Astrocyte of the spinal cord (primary cell): ENCODE measurements at places on chromosomes 11 and 22.

GRCh38 chr11:36361472-36361871, 65.4 kb downstream of the PRR5L start:
- no peak for DNase-seq

GRCh38 chr11:63929616-63930015, 9.2 kb upstream of the NAA40 start:
- DNase-seq = no peak

- DNase-seq = no peak
Measured at GRCh38 chr11:16261836-16262644, 94.3 kb downstream of the SOX6 start.

- no peak for DNase-seq
Measured at GRCh38 chr22:32818446-32819115, 17.1 kb downstream of the TIMP3 start.

GRCh38 chr11:17475666-17476316, 854 bp downstream of the ABCC8 start:
- no peak for DNase-seq

GRCh38 chr22:28142361-28142961, 223.4 kb upstream of the PITPNB start:
- DNase-seq = peak; percentile 87

DNA sequence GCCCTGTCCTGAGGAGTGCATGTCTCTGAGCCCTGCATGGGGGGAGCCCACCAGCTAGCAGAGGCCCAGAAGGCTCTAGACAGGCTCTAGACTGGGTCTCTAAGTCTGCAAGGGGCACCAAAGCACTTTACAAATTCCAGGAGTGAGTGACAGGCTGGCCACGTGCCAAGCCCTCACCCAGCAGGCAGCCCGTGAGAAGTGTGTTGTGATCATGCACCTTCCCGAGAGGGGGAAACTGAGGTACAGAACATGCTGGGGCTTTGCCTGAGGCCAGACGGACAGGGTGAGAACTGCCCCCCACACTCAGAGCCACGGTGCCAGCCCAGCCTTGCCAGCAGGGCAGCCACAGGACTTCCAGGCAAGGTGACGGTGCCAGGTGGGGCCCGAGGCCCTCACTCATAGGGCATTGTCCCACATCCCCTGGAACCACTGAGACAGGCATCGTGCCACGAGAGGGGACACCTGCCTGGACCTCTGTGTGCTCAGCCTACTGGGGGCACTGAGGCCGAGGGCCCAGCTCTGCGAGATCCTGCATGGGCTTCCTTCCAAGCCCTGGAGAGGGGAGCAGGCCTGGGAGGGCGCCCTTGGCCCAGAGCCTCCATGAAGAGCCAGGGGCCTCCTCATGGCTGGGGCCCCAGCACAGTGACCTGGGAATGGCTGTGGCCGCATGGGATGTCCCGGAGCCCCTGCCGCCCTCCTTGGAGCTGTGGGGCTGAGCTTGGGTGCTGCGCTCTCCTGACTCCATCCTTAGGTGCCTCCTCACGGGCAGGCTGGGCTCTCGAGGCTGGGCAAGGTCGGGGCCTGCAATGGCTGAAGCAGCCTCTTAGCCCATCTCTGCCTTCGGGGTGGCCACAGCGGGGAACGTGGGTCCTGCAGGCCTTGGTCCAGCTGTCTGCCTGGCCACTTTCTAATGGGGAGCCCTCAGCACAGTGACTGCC, 121.5 kb downstream of the KCNQ1OT1 start:
- DNase-seq = no peak

DNA sequence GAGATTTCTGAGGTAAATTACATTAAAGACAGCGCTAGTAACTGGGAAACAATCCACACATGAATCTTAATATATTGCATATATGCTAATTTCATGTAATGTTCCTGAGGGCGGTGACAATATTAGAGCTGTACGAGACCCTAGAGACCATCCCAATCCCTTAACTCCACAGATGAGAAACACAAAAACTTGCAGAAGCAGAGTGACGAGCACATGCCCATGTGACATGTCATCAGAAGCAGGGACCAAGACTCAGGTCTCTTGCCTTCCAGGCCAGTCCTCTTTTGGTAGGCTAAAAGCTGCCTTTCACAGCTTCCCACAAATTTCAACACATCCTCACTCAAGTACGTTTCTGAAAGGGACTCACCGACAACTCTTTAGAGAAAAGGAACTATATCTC, 11.8 kb downstream of the MAPK1 start:
- no peak for DNase-seq

- DNase-seq = peak; percentile 76
Measured at GRCh38 chr11:130553306-130553705, 104.9 kb downstream of the ADAMTS15 start.

DNA sequence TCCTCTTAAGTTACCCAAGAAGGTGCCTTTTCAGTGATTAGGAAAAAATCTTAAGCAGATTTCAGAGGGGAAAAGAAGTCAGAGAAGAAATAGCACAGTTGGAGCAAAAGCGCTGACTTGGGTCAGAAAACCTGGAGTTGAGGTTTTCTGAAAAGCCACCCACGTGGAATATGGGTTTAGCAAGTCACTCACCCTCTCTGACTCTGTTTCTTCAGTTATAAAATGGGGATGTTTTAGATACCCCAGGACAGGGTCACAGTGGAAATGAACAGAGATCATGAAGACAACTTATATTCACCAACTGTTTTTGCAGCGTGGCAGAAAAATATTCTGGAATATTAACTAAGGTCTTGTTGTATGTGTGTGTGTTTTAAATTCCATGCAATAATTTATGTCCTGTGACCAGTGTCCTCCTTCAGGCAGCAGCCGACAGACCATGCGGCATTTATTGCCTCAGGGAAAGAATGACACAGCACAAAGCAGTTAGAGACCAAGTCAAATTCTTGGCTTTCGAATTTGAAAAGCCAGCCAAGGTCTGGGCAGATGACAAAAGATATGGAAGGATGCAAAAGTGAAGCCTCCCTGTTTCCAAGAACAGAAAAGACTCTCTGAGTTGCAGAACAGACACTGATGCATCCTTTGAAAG, 119.9 kb downstream of the MIAT start:
- no peak for DNase-seq

- no peak for DNase-seq
Measured at GRCh38 chr11:44718612-44719390, 8.0 kb upstream of the TSPAN18 start.

DNA sequence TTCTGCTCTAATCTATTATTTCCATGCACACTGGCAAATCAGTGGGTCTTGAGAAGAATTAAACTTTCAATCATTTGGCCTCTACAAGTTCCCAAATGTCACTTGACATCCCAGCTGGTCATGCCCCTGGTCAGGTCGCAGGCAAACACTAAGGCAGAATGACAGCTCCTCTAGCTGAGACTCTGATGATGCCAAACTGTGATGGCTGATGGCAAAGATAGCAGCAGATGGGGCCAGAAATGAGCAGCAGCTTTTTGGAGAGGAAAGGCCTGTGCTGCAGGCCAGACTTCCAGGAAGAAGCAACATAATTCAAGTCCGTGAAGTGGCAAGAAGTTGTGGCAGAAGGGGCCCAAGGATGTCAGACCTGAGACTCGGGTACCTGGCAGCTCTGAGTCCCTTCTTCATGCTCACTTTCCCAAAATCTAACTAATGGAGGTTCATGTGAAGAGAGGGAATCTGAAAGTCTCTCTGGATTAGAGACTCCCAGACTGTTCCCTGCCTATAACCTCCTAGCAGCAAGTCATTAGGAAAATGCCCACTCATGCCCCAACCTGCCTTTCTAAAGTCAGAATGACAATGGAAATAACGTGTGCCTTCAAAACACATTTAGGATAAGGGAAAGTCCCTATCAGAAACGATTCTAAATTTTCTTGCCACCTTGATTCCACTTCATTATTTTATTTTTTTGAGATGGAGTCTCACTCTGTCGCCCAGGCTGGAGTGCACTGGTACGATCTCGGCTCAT, 9.4 kb upstream of the PMM1 start:
- DNase-seq = no peak

GRCh38 chr11:61045271-61045670, 57.0 kb upstream of the CD5 start:
- DNase-seq = no peak

DNA sequence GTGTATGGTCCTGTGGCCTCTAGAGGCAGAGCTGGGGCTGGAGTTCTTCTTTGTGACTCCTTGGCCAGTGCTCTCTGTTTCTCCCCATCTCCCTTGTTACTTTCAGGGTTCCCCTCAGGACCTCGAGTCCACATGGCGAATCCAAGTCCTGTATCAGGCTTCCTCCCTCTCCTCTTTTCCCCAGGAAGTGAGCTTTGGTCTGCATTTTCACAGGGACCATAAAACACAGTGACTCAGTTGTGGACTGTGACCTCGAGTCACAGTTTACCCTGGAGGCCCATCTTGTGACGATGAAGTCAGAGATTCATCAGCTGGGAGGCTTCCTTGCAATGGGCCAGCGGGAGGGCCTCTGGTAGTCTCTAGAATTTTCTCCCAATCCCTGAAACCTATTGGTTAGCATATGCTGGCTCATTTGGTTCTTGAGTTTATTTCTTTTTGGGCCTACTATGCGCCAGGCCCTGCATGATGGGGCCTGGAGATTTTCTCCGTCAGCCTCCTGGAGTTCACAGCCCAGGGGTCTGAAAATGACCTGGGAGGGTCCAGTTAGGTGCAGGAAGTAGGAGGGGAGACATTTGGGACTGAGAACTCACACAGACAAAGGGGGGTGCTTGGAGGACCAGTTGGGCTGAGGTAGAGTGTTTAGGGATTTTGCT, 100.8 kb downstream of the KIAA1671 start:
- DNase-seq = no peak

DNA sequence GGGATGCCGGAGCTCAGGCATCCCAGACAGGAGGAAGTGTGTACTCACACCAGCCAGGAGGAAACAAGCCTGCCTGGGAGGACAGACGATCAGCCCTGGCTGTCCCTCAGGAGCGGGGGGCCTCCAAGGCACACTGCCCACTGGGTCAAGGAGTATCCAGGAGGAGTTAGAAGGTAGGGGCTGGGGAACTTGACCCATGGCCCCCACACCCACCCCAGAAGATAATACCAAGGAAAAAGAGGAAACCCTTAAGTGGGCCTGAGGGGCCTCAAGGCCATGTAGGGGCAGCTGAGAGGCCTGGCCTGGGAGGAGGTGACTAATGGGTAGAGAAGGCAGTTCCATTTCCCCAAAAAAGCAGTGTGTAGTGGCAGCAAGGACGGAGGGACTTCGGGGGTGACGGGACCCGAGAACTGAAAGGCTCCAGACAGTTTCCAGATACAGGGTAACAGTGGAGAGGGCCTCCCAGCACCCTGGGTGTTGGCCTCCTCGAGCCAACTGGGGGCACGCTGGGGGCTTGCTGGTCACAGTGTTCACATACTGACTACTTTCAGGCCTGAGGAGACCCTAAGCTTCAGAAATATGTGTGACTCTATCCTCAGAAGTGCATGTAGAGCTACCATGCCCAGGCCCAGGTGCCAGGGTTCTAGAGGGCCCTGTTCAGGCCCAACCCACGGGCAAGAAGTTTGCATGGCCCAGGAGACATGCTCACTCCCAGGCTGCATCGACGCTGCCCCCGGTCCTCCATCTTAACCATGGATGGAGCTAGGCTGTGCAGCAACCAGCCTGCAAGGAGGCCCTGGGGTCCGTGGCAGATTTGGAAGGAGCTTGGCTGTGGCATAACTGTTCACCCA, 75.7 kb upstream of the PITPNB start:
- DNase-seq = no peak

DNA sequence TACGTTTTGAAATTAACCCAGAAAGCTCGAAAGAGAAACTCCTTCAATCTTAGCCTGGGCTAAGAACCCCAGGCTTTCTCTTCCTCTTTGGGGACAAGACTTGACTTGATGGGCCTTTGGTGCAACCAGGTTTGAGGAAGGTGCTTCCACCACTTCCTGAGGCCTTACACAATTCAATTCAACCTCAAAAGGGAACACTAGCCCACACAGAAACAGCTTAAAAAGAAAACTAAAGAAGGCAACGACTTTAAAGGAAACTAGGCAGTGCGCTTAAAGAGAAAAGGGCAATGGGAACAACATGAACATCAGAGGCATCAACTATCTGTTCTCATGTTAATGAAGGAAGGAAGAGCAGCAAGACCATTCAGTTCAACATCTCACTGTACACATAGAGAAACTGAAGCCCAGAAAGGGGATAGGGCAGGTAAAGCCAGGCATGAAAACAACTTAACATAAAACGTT, 24.8 kb downstream of the PAK1 start:
- no peak for DNase-seq

DNA sequence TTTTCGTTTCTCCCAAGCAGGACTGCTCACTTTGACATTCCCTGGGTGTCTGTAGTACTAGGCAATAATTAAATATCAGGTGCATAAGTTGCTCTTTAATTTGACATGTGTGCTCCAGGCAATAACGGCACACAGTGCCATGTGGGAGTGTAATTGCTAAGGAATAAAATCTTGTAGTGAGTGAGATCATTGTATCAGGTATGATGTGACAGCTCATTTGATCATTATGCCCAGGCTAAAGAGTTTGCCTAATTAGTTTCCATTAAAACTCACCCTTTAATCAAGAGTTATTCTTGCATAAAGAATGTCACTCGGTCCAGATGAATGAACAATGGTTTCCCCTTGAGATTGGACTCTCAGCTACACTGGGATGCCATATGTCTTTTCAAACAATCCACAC, 220.0 kb downstream of the INSC start:
- DNase-seq = no peak
